Cardiac muscle cell (in vitro differentiated cells and primary cell): ENCODE measurements at places on chromosomes 12 and 14.

GRCh38 chr12:71268598-71269280 lies 110.9 kb upstream of the TSPAN8 start:
- H3K27me3 ChIP-seq = no peaks in the 10 kb centered on the region
- no peak for DNase-seq
- H3K4me1 ChIP-seq = no peaks in the 10 kb centered on the region
- no peak overlapping the region for H3K27ac ChIP-seq

DNA sequence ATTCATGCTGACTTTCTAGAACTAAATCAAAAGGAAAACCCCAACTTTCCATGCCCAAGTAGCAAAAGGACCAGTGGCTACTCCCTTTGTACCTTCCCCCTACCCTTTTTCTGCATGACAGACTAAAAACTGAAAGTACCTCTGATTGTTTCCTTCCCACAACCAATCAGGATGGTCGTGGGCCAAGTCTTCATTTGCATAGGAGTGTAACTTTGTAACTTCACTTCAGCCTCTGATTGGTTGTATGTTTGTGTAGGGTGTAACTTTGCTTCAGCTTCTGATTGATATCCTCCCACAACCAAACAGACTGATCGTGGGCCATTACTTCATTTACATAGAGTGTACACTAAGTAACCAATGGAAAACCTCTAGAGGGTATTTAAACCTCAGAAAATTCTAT lies 96.5 kb downstream of the DENND5B start:
- peak overlapping the region; percentile 3 for H3K27ac ChIP-seq
- H3K4me1 ChIP-seq = peaks cover 23% of the 10 kb centered on the region
- H3K27me3 ChIP-seq = no peaks in the 10 kb centered on the region
- no peak overlapping the region for H3K4me3 ChIP-seq

DNA sequence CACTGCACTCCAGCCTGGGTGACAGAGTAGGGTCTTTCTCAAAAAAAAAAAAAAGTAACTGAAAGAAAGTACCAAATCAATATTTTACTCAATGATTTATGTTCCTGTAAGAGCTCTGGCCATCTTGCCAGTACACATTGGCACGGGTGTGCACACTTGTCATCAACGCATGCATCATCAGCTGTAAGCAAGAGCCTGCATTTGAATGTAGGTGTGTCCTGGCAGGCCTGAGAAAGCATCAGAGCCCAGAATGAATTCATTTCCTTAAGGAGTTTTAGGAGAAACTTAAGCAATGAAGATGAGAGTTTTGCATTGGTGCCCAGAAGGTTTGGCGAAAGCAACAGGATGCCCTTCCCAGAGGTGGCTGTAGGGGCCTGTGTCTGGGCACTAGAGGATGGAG lies 88.5 kb upstream of the FZD10 start:
- DNase-seq = no peak
- peaks cover 6% of the 10 kb centered on the region for H3K27me3 ChIP-seq
- H3K4me3 ChIP-seq = no peak overlapping the region
- no peaks in the 10 kb centered on the region for H3K4me1 ChIP-seq
- H3K27ac ChIP-seq = no peak overlapping the region
- H3K36me3 ChIP-seq = no peaks in the 10 kb centered on the region

- no peak overlapping the region for H3K27ac ChIP-seq
- H3K4me1 ChIP-seq = peaks cover 17% of the 10 kb centered on the region
- H3K4me3 ChIP-seq = no peak overlapping the region
These were observed 4.7 kb downstream of the RPS29 start for GRCh38 chr14:49581209-49582112.

DNA sequence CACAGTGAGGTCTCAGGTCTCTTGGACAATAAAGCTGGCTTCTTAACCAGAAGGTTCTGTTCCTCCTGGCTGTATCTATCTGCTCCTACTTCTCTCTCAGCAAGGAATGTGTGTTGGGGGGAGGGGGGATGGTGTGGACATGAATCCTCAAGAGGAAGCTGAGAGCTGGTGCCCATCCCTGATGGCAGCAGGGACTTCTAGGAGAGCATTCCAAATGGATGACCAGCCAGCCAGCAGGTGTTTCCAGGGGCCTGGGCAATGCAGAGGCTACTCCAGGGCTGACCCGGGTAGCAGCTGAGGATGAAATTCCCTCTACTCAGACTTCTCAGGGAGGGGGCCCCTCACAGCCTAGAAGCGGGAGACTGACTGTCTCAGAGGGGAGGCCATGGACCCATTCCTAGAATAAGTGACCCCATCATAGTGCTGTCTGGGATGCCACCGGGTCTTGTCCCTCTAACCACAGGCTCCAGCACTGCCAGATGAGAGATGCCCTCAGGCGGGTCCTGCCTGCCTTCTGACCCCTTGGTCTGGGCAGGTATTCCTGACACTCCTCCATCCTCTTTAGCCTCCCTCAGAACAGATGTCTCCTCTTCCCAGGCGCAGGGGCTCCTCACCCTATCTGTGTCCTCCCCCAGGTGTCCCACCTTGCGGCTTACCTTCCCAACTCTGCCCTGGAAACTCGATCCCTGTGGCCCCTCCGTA lies 1.2 kb downstream of the RAB15 start:
- DNase-seq = no peak
- no peak overlapping the region for H3K27ac ChIP-seq
- H3K36me3 ChIP-seq = no peaks in the 10 kb centered on the region
- H3K4me3 ChIP-seq = peak overlapping the region; percentile 59

GRCh38 chr14:104301731-104302460 lies 163.5 kb downstream of the KIF26A start:
- no peak for DNase-seq
- no peaks in the 10 kb centered on the region for H3K36me3 ChIP-seq
- H3K4me1 ChIP-seq = no peaks in the 10 kb centered on the region
- H3K27me3 ChIP-seq = no peaks in the 10 kb centered on the region
- H3K27ac ChIP-seq = no peak overlapping the region

DNA sequence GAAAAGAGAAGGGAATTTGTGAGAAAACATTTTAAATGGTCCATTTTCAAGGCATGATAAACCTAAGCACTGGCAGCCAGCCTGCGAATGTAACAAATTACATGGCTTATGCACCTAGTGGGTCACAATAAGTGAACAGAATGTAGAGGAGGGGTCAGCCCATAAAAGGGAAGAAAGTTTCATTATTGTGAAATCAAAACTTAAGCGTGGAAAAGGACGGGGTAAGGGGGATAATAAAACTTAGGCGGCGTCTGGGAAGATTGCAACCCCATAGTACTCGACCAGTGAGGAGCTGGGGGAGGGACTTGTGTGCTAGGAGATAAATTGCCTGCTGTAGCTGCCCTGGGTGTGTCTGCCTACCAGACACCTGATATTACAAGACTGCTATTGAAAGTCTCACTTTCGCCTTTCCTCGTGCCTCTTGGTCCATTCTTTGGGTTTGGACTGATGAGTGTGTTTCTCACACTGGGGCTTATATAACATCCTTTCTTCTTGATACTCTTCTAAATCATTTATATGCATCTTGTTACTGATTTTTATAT lies 40.6 kb downstream of the ZDHHC17 start:
- H3K27ac ChIP-seq = no peak overlapping the region
- no peaks in the 10 kb centered on the region for H3K4me1 ChIP-seq
- no peaks in the 10 kb centered on the region for H3K27me3 ChIP-seq
- H3K36me3 ChIP-seq = peaks cover 27% of the 10 kb centered on the region
- DNase-seq = no peak
- H3K4me3 ChIP-seq = no peak overlapping the region

GRCh38 chr12:119693511-119693910 lies 25.6 kb downstream of the PRKAB1 start:
- no peak overlapping the region for H3K27ac ChIP-seq
- H3K4me3 ChIP-seq = no peak overlapping the region
- H3K36me3 ChIP-seq = no peaks in the 10 kb centered on the region

- no peaks in the 10 kb centered on the region for H3K27me3 ChIP-seq
- no peak overlapping the region for H3K27ac ChIP-seq
- H3K36me3 ChIP-seq = peaks cover 2% of the 10 kb centered on the region
- no peak for DNase-seq
These were observed 117.4 kb downstream of the EML1 start for GRCh38 chr14:99910337-99911309.

DNA sequence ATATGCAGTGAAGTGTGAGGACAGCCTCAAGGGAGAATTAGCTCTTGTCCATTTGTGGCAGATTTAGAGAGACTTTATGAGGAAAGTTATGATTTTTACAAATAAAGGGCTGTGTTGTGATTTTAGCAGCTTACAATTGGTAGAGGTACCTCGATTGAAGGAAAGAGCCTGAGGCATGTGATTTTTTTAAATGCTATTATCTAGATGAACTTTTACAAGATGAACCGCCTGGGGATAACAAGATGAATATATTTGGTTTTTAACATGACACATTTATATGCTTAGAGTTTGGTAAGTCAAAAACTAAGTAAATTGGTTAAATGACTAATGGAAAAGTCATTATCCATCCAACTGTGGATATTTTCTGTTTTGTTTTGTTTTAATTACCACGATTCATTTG lies 52.6 kb downstream of the AEBP2 start:
- no peak overlapping the region for H3K4me3 ChIP-seq
- H3K27me3 ChIP-seq = no peaks in the 10 kb centered on the region
- H3K36me3 ChIP-seq = peaks cover 6% of the 10 kb centered on the region
- no peak overlapping the region for H3K27ac ChIP-seq
- no peaks in the 10 kb centered on the region for H3K4me1 ChIP-seq

DNA sequence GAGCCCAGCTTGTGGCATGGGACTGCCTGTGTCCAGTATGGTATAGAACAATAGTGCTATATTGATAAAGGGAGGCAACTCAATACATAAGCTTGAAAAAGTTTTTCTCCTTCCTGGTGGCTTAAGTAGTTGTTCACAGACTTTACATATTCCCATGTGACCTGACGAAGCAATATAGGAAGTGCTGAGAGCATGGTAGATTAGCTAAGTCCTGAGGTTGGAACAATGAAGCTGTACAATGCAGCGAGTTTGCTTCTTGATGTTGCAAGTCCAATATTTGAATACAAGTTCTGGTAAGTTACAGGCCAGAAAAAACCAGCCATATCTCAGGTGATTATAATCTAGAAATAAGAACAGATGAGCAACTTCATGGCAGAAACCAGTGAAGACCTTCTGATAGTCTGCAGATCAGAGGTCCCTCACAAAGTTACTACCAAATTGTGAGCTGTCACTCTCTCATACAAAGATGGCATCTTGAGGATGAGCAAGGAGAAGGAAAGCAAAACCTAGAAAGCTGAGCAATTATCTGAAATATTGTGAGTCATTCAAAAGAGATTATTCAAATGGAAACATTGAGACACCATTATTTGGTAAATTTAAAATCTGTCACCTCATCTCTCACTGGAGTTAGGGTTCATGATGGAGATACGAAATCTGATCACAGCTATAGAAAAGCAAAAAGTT lies 72.9 kb upstream of the BTG1 start:
- no peaks in the 10 kb centered on the region for H3K27me3 ChIP-seq
- no peak for DNase-seq
- H3K4me1 ChIP-seq = no peaks in the 10 kb centered on the region
- H3K4me3 ChIP-seq = no peak overlapping the region
- H3K27ac ChIP-seq = no peak overlapping the region

GRCh38 chr14:100885196-100885595 lies 18.3 kb downstream of the RTL1 start:
- no peak overlapping the region for H3K4me3 ChIP-seq
- no peak for DNase-seq
- no peaks in the 10 kb centered on the region for H3K4me1 ChIP-seq

GRCh38 chr12:2794191-2794735 lies 507 bp upstream of the FKBP4 start:
- H3K27ac ChIP-seq = no peak overlapping the region
- H3K36me3 ChIP-seq = peaks cover 17% of the 10 kb centered on the region
- peak overlapping the region; percentile 71 for H3K4me3 ChIP-seq
- H3K27me3 ChIP-seq = no peaks in the 10 kb centered on the region

GRCh38 chr14:75213172-75213571 lies 36.8 kb upstream of the TMED10 start:
- H3K4me3 ChIP-seq = no peak overlapping the region
- H3K36me3 ChIP-seq = no peaks in the 10 kb centered on the region
- H3K27ac ChIP-seq = no peak overlapping the region
- H3K27me3 ChIP-seq = no peaks in the 10 kb centered on the region
- no peak for DNase-seq
- H3K4me1 ChIP-seq = no peaks in the 10 kb centered on the region

DNA sequence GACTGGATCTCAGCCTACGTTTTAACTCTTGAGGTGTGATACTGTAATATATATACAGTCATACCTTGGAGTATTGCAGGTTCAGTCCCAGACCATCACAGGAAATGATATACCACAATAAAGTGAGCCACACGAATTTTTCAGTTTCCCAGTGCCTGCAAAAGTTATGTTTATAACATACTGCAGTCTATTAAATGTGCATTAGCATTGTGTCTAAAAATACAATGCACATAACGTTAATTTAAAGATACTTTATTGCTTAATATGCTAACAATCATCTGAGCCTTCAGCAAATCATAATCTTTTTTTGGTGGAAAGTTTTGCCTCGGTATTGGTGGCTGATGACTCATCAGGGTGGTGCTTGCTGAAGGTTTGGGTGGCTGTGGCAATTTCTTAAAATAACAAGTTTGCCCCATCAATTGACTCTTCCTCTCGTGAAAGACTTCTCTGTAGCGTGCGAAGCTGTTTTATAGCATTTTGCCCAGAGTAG lies 18.9 kb downstream of the PYROXD1 start:
- H3K36me3 ChIP-seq = peaks cover 13% of the 10 kb centered on the region
- no peaks in the 10 kb centered on the region for H3K4me1 ChIP-seq
- H3K27me3 ChIP-seq = no peaks in the 10 kb centered on the region

GRCh38 chr12:31687101-31687527 lies 27.6 kb downstream of the ETFBKMT start:
- no peak for DNase-seq
- H3K27ac ChIP-seq = no peak overlapping the region
- no peaks in the 10 kb centered on the region for H3K27me3 ChIP-seq
- no peak overlapping the region for H3K4me3 ChIP-seq
- H3K36me3 ChIP-seq = no peaks in the 10 kb centered on the region
- H3K4me1 ChIP-seq = no peaks in the 10 kb centered on the region

GRCh38 chr12:49562233-49562632 lies 5.7 kb downstream of the MCRS1 start:
- H3K4me1 ChIP-seq = peaks cover 7% of the 10 kb centered on the region
- peaks cover 34% of the 10 kb centered on the region for H3K36me3 ChIP-seq
- H3K27me3 ChIP-seq = no peaks in the 10 kb centered on the region
- H3K27ac ChIP-seq = no peak overlapping the region

DNA sequence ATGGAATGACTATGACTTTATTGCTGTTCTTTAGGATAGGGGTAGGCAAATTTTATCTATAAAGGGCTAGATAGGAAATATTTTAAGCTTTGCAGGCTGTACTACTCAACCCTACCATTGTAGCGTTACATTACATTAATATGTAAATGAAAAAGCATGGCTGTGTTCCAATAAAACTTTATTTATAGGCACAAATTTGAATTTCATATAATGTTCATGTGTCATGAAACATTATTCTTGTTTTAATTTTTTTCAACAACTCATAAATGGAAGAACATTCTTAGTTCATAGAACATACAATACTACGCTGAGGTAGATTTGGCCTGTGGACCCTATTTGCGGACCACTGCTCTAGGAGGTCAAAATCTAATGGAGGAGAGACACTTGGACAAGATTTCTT lies 133.7 kb downstream of the SOX5 start:
- no peaks in the 10 kb centered on the region for H3K27me3 ChIP-seq
- H3K36me3 ChIP-seq = no peaks in the 10 kb centered on the region
- no peak overlapping the region for H3K27ac ChIP-seq
